HS-27A (cell line): ENCODE measurements at places on chromosomes 13 and 19.

DNA sequence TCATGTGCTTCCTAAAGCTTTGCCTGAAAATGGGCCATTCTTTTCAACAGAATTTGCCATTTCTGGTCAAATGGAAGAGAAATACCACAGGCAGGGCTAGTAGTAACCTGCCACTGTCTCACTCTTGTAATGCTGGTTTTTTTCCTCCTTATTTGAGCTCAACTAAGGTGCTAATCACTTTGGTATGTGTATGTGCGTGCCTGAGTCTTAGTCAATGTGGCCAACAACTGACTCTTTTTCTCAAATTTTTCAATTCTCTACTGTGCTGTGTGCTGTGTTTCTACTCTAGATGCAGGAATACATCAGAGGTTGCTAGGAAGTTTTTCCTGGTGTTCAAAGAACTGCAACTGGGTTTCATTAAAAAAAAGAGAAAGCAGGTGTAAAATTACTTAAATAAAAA is 870.2 kb downstream of the EFNB2 start:
- peak; percentile 46 for DNase-seq

- DNase-seq = no peak
These were observed 543.1 kb upstream of the SLITRK5 start for GRCh38 chr13:87128036-87128435.

- no peak for DNase-seq
These were observed 302.4 kb downstream of the DCT start for GRCh38 chr13:94177041-94177440.

- no peak for DNase-seq
These were observed 955.1 kb downstream of the DIAPH3 start for GRCh38 chr13:59208405-59209195.

DNA sequence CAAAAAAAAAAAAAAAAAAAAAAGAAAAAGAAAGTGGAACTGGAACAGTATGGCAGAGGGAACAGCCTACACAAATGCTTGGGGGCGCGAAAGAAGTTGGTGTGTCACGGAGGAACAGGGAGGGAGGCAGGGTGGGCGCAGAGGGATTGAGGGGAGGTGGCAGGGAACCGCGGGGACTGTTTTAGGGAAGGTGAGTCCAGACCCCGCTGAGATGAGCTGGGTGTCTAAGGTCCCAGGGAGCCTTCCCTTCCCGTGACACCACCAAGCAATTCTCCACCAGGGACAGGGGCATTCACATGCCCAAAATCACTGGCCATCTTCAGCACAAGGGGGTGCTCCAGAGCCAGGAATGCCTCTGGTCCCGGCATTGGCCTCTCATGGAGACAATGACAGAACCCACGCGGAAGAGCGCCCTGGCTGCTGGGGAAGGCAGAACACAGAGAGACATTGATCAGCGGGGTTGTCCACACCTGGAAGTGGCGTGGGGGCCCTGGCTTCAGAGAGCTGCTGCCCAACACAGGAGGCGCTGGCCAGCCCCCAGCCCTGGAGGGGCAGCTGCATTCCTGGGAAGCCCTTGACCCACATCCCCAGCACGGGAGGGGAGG is 6.9 kb downstream of the PEAK3 start:
- no peak for DNase-seq

GRCh38 chr13:98959291-98959690 is 18.6 kb downstream of the DOCK9 start:
- no peak for DNase-seq

GRCh38 chr19:57351867-57352266 is 796 bp downstream of the ZNF304 start:
- DNase-seq = no peak

DNA sequence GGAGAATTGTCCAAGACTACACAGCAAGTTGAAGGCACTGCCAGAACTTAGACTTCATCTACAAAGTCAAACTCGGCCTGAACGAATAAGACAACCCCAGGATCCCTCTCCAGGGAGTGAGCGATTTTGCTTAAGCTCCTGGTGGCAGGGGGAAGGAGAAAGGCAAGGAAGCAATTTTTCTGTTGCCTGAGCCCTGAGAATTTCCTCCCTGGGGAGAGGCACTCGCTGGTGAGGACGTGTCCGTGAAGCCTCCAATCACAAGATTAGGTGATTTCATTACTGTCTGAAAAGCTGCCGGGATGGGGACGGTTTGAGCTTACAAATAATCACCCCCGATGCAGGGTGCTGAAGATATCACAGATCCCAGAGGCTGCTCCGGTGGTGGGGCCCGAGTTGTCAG is 45.6 kb downstream of the TINCR start:
- DNase-seq = no peak

DNA sequence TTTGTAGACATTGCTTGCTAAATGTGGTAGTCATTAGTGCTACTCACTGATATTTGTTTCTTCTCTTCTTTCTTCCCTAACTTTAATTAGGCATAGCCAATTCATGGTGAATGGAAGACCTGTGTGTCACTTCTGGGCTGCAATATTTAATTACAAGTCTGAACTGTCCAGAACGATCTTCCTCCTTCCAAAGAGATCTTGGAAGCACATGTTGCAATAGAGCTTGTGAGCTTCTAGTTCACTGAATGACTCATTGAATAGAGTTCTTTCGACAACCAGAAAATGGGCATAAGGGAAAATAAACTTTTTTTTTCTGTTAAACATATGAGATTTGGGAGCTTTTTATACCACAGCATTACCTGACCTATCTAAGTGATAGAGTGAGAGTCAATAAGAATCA is 1264.6 kb downstream of the PCDH9 start:
- no peak for DNase-seq

DNA sequence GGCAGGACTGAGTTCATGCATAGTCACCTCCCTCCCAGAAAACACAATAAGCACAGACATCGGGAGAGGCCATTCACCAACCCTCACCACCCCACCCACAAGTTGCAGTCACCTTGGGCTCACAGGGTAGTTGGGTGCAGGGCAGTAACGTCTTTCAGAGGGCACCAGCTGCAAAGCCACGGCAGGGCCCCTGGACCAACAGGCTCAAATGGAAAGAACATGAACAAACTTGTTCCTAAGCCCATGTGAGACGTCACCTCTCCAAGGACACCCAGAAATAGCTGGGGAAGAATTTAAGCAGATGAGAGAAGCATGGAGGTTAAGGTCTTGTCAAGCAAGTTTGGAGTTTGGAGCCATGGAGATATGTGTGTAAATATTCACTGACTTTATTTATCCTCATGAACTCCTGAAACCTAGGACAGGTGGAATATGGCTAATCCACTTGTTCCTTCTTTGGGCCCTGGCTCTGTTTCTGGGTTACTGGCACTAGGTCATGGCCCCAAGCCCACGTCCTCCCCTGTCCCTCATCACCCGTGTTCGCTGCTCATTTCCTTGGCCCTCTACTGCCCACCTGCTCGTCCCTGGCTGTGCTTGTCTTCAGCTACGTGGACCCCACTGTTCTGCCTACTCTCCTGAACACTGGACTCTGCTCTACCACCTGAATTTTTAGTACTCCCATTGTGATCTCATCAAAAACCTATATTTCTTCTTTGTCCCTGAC is 40.4 kb downstream of the SACS start:
- DNase-seq = no peak

DNA sequence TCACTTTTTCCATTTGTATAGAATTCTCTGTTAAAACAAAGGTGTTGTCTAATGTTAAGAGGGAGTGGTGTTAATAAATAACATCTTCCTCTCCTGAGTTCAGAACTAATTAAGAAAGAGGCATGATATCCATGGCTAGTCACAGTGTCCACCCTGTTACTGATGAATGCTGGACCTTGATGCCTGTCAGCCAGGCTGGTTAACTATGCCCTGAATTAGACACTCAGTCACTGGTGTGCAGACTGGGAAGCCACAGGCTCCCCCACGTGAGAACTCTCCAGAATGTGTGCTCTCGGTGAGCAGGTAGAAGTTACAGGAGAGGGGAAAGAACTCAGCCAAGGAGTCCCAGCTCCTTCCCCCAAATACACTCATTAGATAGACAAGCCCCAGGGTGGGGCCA is 56.1 kb upstream of the RNF113B start:
- DNase-seq = no peak

GRCh38 chr19:4970558-4971423 is 1.9 kb downstream of the KDM4B start:
- no peak for DNase-seq

- peak; percentile 36 for DNase-seq
These were observed 32.7 kb upstream of the ZNF254 start for GRCh38 chr19:24054044-24054935.

DNA sequence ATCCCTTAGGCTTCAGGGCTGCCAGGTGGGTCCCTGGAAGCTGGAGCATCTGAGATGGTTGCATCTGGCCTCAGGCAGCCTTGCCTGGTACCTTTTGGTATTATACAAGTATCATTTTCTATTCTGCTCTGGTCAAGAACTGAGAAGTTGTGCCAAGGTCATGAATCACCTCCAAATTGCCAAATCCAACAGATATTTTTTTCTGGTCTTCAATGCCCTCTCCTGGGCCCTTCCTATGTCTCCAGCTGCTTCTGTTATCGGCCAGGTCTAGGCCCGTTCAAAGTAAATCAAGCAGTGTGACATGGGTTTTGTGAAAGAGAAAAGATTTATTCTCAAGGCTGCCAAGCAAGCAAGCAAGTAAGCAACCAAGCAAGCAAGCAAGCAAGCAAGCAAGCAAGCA is 271.1 kb upstream of the MAB21L1 start:
- DNase-seq = no peak

- DNase-seq = no peak
These were observed 306.8 kb downstream of the KCNRG start for GRCh38 chr13:50322006-50322405.

GRCh38 chr19:46992699-46993535 is 26.7 kb upstream of the NPAS1 start:
- no peak for DNase-seq

DNA sequence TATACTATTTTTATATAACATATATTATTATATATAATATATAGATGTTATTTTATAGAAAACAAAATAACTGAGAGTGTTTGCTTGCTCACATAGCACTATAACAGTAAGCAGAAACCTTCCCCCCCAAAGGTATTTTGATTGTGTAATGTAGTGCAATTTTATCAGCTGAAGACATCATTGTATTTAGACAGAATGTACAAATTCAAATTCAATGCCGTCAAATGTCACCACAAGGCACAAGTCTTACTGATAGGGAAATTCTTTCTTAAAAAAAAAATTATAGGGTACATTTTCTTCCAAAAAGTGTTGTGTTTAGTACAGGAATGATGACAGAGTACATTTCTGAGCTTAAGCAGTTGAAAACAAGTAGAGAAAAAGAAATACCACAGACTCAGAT is 1147.1 kb upstream of the SPRY2 start:
- no peak for DNase-seq

DNA sequence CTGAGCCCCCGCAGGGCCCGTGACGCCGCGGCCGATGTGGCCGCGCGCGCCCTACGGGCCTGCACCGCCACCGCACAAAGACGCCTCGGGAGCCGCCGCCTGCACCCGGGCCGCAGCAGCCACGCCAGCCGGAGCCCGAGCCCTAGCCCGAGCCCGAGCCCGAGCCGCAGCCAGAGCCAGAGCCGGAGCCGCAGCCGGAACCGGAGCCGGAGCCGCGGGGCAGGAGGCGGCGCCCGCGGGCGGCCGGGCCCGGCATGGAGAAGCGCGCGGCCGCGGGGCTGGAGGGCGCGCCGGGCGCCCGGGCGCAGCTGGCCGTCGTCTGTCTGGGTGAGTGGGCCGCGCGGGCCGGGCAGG is 379 bp downstream of the LRP3 start:
- DNase-seq = no peak

GRCh38 chr13:110307767-110308655 is 927 bp downstream of the COL4A2 start:
- no peak for DNase-seq

- peak; percentile 11 for DNase-seq
These were observed 62.9 kb upstream of the URI1 start for GRCh38 chr19:29878973-29879654.

GRCh38 chr13:44974056-44974793 is 15.0 kb downstream of the NUFIP1 start:
- no peak for DNase-seq

DNA sequence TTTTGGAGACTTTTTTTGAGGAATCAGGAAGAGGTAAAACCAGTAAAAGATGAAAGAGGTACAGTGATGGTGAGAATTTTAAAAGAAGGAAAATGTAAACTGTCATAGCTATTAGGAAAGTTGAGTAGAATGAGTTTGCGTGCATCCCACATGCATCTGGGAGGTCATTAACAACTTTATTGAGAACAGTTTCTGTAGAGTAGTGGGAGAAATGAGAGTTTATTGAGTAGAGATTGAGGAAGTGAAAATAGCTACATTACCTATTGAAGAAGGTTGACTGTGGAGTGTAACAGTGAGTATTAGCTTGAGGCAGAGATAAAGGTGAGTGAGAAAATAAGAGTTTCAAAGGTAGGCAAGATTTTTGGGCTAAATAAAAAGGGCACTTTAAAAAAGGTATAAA is 38.7 kb downstream of the BRCA2 start:
- DNase-seq = no peak

DNA sequence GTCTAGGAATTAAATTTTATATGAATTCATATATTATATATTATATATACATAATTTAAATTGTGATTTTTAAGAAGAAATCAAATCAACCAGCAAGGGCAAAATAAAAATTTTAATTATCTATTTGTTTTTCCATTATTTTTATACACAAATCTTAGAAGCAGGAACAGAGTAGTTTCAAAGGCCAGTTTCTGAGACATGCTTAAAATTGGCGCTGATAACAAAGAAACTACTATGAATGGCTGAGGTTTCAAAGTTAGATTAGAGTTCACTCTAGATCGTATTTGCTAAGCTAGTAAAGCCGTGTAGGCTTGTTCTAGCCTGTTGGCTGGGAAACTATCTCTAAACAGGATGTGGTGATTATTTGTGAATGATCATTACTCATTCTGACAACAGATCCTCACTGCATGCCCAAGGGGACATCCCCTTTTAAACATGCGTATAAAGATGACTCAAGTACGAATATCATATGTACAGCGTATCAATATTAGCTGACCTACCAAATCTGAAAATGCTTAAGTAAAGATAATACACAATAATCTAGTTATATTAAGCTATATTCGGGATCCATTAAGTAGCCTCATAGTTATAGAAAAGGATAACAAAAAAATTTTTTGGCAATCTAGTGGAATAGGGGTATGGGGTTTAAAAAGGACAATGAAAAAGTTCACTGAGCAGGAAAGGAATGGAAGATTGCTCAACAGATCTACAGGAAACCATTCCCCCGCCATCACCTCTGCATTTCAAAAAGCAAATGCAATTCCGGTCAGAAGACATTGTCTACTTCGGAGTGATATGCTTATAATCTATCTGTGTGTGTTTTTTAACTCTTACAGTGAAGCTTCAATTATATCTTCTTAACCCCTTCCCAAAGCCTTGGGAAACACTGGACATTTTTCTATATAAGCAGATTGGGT is 150.1 kb downstream of the SHISA2 start:
- no peak for DNase-seq

GRCh38 chr19:47094557-47095475 is 18.8 kb downstream of the ZC3H4 start:
- no peak for DNase-seq

DNA sequence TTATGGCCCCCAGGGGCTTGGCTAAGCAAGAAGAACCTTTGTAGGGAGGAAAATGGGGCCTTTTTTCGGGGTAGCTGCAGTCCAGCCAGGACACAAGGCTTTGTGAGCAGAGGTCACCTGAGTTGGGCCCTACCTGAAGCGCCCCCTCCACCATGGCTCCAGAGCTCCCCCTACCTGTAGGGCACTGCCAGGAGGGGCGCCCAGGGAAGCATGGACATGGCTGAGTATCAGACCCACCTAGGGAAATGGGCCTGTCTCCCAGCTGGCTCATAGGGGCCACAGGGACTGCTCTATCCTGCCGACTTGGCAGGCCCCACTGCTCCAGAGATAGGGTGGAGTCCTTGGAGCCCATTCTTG is 9.0 kb upstream of the CEBPA start:
- no peak for DNase-seq

GRCh38 chr13:67619351-67619994 is 389.3 kb upstream of the PCDH9 start:
- DNase-seq = no peak

- DNase-seq = no peak
These were observed 41.9 kb downstream of the N4BP2L2 start for GRCh38 chr13:32496599-32497160.
